Thoracic aorta (tissue), 2 donors: ENCODE measurements at places on chromosomes 6 and 20.

DNA sequence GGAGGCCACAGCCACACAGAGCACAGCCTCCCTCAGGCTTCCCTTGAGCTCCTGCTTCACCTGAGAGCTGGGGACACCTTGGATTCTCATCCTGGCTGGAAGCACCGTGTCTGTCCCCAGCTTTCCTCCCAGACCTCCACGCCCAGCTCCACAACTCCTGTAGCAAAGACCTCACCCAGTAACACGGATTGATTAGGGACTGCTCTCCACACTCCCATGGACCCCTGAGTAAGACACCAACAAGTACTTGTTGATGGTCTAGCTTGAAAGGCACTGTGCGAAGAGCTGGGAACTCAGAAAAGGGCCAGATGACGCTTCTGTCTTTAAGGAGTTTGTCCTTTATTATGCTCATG is 109.6 kb downstream of the DLL1 start:
- DNase-seq: no peak

DNA sequence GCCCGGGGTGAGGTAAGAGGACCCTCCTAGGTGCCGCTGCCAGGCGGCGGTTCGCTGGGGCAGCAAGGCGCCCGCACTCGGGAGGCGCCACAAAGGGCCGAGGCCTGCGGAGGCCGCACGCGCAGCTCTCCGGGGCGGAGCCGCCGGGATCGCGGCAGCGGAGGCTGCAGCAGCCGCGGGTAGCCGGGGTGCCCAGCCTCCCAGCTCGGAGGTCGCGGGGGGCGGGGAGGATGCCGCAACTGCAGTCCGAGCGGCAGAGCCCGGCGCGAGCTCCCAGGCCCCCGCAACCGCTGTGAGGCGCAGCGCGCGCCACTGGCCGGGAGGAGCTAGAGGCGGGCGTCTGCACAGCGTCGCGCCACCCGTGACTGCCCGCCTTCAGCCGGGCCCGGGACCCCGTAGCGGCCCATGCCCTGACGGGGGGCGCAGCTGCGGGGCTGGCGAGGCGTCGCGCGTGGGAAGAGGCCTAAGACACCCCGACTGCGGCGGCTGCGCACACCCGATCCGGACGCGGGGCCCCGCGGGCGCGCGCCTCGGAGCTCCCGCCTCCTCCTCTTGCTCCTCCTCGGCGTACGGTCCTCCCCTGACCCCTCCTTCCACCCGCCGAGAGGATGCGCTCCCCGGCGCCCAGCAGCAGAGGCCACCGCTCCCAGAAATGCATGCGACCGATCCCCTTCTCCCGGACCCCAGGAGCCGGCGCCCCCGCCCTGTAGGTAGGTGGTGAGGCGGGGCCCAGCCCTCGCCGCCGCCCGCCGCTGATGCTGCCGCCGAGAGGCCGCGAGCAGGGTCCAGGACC is at the start of gene NCOA7:
Gene NCOA7, plus strand, starts transcription at position 603 of the 793 bp plus-strand sequence. CDS start 24,395 bp downstream, outside the sequence.
- no peak for DNase-seq

DNA sequence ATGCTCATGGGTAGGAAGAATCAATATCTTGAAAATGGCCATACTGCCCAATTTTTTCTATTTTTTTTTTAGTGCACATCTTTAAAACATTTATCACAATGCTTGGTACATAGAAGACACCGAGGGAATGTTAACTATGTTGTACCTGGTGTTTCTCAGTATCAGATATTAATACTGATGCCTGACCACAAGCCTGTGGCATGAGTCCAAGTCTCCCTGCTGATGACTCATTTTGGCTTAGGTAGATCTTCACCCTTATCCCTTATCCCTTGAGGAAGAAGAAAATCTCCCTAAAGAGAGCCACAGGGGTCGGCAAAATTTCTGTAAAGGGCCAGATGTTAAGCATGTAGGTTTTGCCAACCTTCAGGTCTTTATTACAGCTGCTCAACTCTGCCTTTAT is 14.5 kb downstream of the CD109 start:
- no peak for DNase-seq

- DNase-seq: no peak
Observed at GRCh38 chr6:125173341-125174095, 19.9 kb downstream of the TPD52L1 start.

- DNase-seq: no peak
Observed at GRCh38 chr6:93727447-93727846, 308.1 kb upstream of the EPHA7 start.

- DNase-seq: no peak
Observed at GRCh38 chr6:133241086-133241900, at the start of gene EYA4. TSS of gene EYA4 (plus strand) at chr6:133241357. CDS start at chr6:133274781, 33,424 bp downstream.

- peak; percentile 74 for DNase-seq
Observed at GRCh38 chr6:151763938-151764680, 43.4 kb upstream of the ESR1 start.

DNA sequence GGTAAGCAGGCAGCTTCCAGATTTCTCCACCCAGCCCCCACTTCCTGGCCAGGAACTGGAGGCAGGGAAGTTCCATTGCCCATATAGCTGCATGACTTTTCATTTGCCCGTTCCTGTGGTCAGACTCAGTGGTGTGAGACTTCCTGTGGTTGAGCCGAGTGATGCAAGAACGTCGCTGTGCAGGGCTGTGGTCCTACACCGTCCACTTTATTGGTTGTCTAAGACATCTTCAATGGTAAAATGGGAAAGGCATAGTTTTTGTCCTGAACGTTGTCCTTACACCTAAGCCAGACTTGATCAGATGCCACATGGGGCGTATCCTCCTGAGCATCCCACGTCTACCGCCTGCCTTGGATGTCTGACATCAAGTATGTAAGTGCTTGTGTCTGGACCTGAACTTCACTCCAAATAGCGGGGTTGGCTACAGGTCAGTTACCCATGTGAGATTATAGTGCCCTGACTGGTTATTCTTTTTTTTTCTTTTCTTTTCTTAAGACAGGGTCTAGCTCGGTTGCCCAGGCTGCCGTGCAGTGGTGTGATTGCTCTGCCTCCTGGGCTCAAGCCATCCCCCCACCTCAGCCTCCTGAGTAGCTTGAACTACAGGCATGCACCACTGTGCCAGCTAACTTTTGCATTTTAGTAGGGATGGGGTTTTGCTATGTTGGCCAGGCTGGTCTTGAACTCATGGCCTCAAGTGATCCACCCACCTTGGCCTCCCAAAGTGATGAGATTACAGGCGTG is 25.9 kb upstream of the GTSF1L start:
- no peak for DNase-seq

- peak; percentile 71 for DNase-seq
Observed at GRCh38 chr6:108589244-108589791, 28.6 kb downstream of the FOXO3 start.

DNA sequence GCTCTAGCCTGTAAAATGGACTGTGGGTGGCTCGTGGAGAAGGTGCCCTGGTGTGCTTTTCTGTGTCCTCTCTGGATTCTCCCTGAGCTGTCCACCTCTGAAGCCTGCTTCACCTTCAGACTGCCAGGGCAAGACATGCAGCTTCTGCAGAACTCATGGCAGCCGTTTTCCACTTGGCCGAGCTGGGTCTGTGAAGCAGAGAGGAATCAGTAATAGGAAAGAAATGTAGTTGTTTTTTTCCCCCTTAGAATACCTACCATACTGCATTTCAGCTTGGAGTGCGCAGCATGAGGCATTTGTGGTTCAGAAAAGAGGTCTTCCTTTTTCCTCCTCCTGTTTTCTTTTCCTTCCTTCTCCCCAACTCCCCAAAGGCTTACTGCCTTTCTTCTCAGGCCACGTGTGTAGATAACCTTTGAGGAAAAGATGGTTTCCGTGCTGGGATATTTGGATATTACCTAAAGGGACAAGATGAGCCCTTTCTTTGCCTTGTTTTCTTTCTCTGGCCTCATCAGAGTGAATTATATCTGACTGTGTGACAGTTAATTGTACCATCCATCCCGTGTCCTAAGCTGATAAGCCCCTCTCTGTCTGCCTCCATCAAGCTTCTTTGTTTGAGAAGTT is 39.4 kb downstream of the RREB1 start:
- DNase-seq: no peak

GRCh38 chr20:31547017-31547675 is 32.9 kb downstream of the HM13 start:
- no peak for DNase-seq

- DNase-seq: no peak
Observed at GRCh38 chr6:118724211-118724610, 72.8 kb upstream of the CEP85L start.

DNA sequence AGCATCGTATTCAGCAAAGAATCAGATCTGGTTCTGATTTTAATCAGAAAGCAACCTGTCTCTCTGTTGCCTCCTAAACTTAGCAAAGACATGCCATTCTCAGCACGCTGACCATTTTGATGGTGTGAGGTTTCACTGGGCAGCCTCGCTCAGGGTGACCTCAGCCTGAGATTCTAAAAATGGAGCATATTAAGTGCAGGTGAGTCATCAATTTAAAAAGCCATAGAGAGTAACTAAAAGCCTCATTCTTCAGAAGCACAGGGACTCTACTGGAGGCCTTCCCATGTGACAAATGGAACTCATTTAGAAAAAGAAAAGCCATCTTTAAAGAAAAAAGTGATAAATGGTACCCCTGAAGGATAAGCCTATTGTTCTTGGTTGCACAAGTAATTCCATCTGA is 91.3 kb downstream of the FILIP1 start:
- peak; percentile 39 for DNase-seq

GRCh38 chr6:17281100-17281496 is at the start of gene RBM24:
TSS of gene RBM24 (plus strand) at chr6:17281361. CDS start at chr6:17281582, 221 bp downstream.
- no peak for DNase-seq

DNA sequence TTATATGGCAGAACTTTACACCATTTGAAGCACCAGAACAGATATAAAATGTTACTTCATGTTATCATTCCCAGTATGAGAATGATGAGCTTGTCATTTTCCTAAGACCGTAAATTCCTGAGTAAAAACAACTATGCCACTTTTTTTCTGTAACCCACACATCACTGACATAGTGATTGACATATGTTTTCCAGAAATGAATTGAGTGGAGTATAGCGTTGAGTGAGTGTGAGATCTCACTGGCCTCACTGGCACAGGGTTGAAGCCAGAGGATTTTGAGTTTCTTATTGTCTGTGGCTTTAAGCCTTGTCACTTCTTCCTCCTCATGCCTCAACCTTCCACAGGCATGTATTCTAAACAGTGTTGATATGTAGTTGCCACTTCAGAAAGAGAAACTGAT is 62.3 kb downstream of the PDE7B start:
- DNase-seq: no peak

GRCh38 chr6:10266061-10266460 is 148.8 kb downstream of the TFAP2A start:
- DNase-seq: no peak

DNA sequence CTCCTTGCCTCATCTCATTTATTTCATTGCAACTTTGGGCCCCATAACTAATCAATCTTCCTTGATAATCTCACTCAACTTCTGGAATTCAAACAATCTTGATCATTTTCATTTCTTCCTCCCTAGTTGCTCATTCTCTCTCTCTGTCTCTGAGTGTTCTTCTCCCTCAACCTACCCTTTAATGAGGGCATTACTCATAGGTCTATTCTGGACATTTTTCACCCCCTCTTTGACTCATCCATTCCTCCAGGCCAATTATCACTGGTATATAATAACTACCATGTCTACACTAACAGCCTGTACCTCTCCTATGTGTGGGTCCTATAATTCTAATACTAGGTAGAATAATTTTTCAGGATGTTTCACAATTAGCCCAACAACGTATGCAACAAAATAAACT is 78.8 kb downstream of the COL21A1 start:
- DNase-seq: no peak

- no peak for DNase-seq
Observed at GRCh38 chr20:23212011-23212410, 125.9 kb upstream of the CD93 start.

DNA sequence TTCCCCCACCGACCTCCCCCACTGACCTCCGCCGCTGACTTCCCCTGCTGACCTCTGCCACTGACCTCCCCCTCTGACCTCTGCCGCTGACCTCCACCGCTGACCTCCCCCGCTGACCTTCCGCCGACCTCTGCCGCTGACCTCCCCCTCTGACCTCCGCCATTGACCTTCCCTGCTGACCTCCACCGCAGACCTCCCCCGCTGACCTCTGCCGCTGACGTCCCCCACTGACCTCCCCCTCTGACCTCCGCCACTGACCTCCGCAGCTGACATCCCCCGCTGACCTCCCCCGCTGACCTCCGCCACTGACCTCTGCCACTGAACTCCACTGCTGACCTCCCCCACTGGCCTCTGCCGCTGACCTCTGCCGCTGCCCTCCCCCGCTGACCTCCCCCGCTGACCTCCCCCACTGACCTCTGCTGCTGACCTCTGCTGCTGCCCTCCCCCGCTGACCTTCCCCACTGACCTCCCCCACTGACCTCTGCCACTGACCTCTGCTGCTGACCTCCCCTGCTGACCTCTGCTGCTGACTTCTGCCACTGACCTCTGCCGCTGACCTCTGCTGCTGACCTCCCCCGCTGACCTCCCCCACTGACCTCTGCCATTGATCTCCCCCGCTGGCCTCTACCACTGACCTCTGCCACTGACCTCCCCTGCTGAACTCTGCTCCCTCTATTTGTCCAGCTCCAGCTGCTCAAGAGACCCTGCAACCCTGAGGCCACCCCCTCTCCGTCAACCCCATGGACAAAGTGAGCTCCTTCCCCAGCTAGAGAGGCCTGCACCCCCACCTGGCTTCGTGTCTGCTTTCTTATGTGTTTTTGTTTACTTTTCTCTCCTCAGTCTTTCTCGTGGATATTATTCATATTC is 91.4 kb upstream of the AFDN start:
- no peak for DNase-seq

GRCh38 chr6:83151114-83151513 is 42.0 kb downstream of the PGM3 start:
- DNase-seq: no peak

- no peak for DNase-seq
Observed at GRCh38 chr6:139027620-139028182, 844 bp upstream of the ABRACL start.

GRCh38 chr6:109448615-109449014 is 7.0 kb downstream of the MICAL1 start:
- DNase-seq: no peak

- DNase-seq: no peak
Observed at GRCh38 chr20:58268936-58269619, 40.4 kb upstream of the RAB22A start.

DNA sequence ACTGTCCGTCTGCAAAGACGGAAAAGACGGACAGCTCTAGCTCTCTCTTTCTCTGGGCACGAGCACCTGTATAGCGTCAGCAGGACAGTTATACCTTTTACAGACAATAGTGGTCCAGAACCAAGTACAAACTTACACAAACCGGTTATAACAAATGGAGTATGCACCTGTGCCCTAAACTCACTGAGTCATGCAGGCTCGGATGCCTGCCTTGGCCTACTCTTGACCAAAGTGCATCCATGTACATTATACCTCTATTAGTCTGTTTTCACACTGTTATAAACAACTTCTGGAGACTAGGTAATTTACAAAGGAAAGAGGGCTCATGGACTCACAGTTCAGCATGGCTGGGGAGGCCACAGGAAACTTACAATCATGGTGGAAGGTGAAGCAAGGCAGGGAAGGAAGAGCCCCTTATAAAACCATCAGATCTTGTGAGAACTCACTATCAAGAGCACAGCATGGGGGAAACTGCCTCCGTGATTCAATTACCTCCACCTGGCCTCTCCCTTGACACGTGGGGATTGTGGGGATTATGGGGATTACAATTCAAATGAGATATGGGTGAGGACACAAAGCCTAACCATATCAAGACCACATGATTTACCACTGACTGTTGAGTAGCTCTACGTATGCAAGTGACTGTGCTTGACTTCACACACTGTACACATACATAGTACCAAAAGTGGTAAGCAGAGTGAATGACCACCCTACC is 23.1 kb downstream of the MAN1A1 start:
- no peak for DNase-seq

- DNase-seq: no peak
Observed at GRCh38 chr6:147618927-147619326, 110.4 kb downstream of the SAMD5 start.

- DNase-seq: no peak
Observed at GRCh38 chr20:57025666-57026224, 240.7 kb downstream of the BMP7 start.
